ENCODE measurements at places on chromosomes 2 and 18. TPM values are rescaled to one million over a fixed set of nuclear protein-coding genes. Genes with fewer than 3 reads are reported as not detected.

- peaks cover 19% of the 10 kb centered on the region for H3K36me3 ChIP-seq
- H3K27me3 ChIP-seq, result no peaks in the 10 kb centered on the region
- no peaks in the 10 kb centered on the region for H3K4me1 ChIP-seq
- DNase-seq, result no peak
- H3K27ac ChIP-seq, result no peak overlapping the region
Observed at GRCh38 chr18:50928551-50928950, 39.3 kb upstream of the ELAC1 start.

DNA sequence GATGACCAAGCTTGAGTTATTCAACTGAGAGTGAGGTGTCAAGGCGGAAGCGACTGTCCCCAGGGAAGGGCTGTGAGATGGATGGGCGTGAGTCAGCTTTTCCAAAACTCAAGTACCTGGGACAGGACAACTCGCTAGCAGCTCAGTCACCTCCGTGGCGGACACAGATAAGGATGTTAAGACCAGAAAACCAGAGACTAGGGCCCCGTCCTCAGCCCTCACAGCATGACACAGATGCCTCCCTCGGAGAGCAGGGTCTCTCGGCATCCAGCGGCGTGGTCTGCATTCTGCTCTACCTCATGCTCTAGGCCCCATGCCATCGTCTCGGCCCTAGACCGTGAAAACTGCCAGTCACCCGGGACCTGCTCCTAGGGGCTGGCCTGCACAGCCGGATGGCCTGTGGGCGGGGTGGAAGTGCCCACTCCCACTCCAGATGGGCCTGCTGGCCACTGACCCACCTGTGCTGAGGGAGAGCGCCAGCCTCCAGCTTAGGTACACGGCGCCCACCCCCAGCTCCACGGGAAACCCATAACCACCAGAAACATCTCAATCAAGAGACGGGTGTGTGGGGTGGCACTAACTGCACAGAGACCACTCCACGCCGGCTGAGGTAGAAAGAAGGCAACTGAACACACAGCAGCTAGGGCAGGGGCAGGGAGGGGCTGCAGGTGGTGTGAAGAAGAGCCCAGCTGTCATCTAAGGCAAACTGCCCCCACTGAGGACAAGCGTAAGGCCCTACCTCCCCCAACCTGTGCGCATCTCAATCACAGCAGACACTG lies 39.8 kb downstream of the ANO7 start:
- H3K4me1 ChIP-seq, result no peaks in the 10 kb centered on the region
- no peak overlapping the region for H3K27ac ChIP-seq

DNA sequence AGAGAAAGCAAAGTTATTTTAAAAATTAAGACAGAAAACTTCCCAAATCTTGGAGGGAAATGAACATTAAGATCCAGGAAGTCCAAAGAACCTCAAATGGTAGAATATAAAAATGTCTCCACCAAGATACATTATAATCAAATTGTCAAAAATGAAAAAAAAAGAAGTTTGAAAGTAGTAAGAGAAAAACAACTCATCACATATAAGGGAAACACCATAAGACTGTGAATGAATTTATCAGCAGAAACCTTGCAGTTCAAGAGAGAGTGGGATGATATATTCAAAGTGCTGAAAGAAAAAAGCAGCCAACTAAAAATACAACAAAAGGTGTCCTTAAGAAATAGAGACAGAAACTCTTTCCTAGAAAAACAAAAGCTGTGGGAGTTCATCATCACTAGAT lies 73.0 kb downstream of the L3MBTL4 start:
- no peaks in the 10 kb centered on the region for H3K4me1 ChIP-seq
- H3K36me3 ChIP-seq, result no peaks in the 10 kb centered on the region
- DNase-seq, result no peak
- H3K27ac ChIP-seq, result no peak overlapping the region
- H3K4me3 ChIP-seq, result no peak overlapping the region

Gene AMER3
- total RNA-seq, result not detected

GRCh38 chr2:238569507-238570195 lies 142.9 kb downstream of the ASB1 start:
- no peaks in the 10 kb centered on the region for H3K4me1 ChIP-seq
- H3K36me3 ChIP-seq, result no peaks in the 10 kb centered on the region
- DNase-seq, result no peak
- no peaks in the 10 kb centered on the region for H3K27me3 ChIP-seq
- no peak overlapping the region for H3K27ac ChIP-seq
- H3K4me3 ChIP-seq, result no peak overlapping the region

- H3K27me3 ChIP-seq, result no peaks in the 10 kb centered on the region
- H3K4me3 ChIP-seq, result no peak overlapping the region
- peaks cover 15% of the 10 kb centered on the region for H3K4me1 ChIP-seq
- H3K36me3 ChIP-seq, result no peaks in the 10 kb centered on the region
- no peak for DNase-seq
Observed at GRCh38 chr2:61015976-61016375, 1.5 kb upstream of the PEX13 start.

- H3K27ac ChIP-seq, result no peak overlapping the region
- H3K4me3 ChIP-seq, result no peak overlapping the region
- no peaks in the 10 kb centered on the region for H3K36me3 ChIP-seq
- no peak for DNase-seq
- no peaks in the 10 kb centered on the region for H3K27me3 ChIP-seq
- no peaks in the 10 kb centered on the region for H3K4me1 ChIP-seq
Observed at GRCh38 chr2:239920693-239921365, 104.3 kb downstream of the NDUFA10 start.

DNA sequence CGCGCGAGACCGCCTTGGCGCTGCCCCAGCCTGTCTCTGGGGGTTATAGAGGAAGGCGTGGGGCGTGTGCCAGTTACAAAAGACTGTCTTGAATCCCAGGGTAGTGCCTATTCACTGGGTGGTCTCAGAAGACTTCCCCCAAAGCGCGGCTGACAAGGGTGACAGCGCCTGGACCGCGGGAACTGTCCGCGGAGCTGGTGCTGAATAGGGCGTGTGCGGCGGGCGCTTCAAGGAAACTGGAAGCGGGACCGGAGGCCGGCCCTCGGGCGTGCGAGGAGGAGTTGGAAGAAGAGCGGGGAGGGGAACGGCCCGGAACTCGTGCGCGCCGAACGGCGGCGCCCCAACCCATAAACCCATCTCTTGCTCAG lies 2.3 kb downstream of the EGR4 start:
- peak overlapping the region; percentile 30 for H3K4me3 ChIP-seq
- DNase-seq, result peak; percentile 47
- no peak overlapping the region for H3K27ac ChIP-seq

GRCh38 chr2:46847726-46848412 lies 67.7 kb downstream of the MCFD2 start:
- no peak for DNase-seq
- H3K27me3 ChIP-seq, result no peaks in the 10 kb centered on the region
- no peaks in the 10 kb centered on the region for H3K36me3 ChIP-seq
- no peaks in the 10 kb centered on the region for H3K4me1 ChIP-seq

Gene SPHKAP
- not detected for total RNA-seq

Gene LRP2
- 0.04 TPM for total RNA-seq

- no peak for DNase-seq
- H3K4me1 ChIP-seq, result no peaks in the 10 kb centered on the region
- H3K36me3 ChIP-seq, result no peaks in the 10 kb centered on the region
- H3K27me3 ChIP-seq, result no peaks in the 10 kb centered on the region
- no peak overlapping the region for H3K4me3 ChIP-seq
Observed at GRCh38 chr18:78721238-78721875, 258.3 kb upstream of the SALL3 start.

- no peaks in the 10 kb centered on the region for H3K27me3 ChIP-seq
- no peak overlapping the region for H3K27ac ChIP-seq
- no peak overlapping the region for H3K4me3 ChIP-seq
- H3K36me3 ChIP-seq, result no peaks in the 10 kb centered on the region
- H3K4me1 ChIP-seq, result no peaks in the 10 kb centered on the region
Observed at GRCh38 chr2:168633895-168634294, 168.5 kb upstream of the NOSTRIN start.

GRCh38 chr18:61209801-61210200 lies 123.4 kb upstream of the CDH20 start:
- H3K4me3 ChIP-seq, result no peak overlapping the region
- DNase-seq, result no peak
- H3K27ac ChIP-seq, result no peak overlapping the region
- no peaks in the 10 kb centered on the region for H3K36me3 ChIP-seq

Gene REG3G
- not detected for total RNA-seq

Gene KCNJ3
- total RNA-seq, result not detected

Gene ZBTB7C
- total RNA-seq, result not detected

- no peaks in the 10 kb centered on the region for H3K4me1 ChIP-seq
- H3K36me3 ChIP-seq, result no peaks in the 10 kb centered on the region
- DNase-seq, result no peak
- no peak overlapping the region for H3K4me3 ChIP-seq
- H3K27me3 ChIP-seq, result no peaks in the 10 kb centered on the region
Observed at GRCh38 chr18:6109743-6110142, 214.4 kb upstream of the TMEM200C start.

Gene KCNG3
- 0.07 TPM for total RNA-seq

GRCh38 chr2:197097578-197098366 lies 171.3 kb upstream of the PGAP1 start:
- H3K36me3 ChIP-seq, result peaks cover 46% of the 10 kb centered on the region
- no peak overlapping the region for H3K27ac ChIP-seq
- no peaks in the 10 kb centered on the region for H3K27me3 ChIP-seq

DNA sequence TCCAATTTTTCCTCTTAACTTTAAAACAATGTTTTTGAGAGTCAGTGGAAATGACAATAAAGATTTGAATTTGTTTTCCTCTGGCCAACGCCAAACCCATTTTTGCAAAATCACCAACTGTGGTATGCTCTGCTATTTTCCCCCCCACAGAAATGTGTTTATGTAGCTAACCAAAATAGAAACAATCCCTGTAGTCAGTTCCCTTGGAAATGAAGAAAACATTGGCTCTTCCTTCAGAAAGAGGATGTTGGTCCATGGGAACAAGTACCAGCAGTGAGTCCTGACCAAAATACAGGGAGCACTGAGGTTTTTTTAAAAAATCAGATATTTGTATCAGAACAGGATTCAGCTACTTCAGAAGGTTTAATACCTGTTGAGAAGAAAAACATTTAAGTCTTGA lies 65.3 kb downstream of the SLC40A1 start:
- no peaks in the 10 kb centered on the region for H3K27me3 ChIP-seq
- DNase-seq, result no peak
- H3K4me1 ChIP-seq, result no peaks in the 10 kb centered on the region
- H3K27ac ChIP-seq, result no peak overlapping the region

- no peak overlapping the region for H3K27ac ChIP-seq
- no peak overlapping the region for H3K4me3 ChIP-seq
- no peaks in the 10 kb centered on the region for H3K4me1 ChIP-seq
- H3K27me3 ChIP-seq, result peaks cover 10% of the 10 kb centered on the region
Observed at GRCh38 chr2:118121986-118122524, 33.8 kb downstream of the INSIG2 start.

- H3K27me3 ChIP-seq, result no peaks in the 10 kb centered on the region
- no peak overlapping the region for H3K4me3 ChIP-seq
- H3K27ac ChIP-seq, result no peak overlapping the region
- no peaks in the 10 kb centered on the region for H3K36me3 ChIP-seq
Observed at GRCh38 chr18:12645254-12645653, 12.7 kb downstream of the SPIRE1 start.

DNA sequence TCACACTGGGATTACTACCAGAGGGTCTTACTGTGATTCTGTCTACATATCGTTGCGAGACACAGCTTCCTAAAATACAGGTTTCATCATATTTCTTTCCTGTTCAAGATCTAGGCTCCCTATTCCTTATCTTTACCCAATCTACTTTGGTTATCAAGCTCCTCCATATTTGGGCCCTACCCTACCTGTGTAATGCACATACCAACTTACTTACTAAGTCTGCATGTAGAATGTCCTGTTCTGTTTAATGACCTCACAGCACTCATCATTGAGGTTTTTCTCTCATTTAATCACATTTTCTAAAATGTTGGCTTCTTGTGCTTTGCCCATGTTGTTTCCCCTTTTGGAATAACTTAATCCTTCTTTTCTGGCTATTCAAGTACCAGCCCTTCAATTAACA lies 551.1 kb downstream of the ZEB2 start:
- no peak overlapping the region for H3K27ac ChIP-seq
- DNase-seq, result no peak
- H3K27me3 ChIP-seq, result no peaks in the 10 kb centered on the region
- no peaks in the 10 kb centered on the region for H3K36me3 ChIP-seq
- H3K4me3 ChIP-seq, result no peak overlapping the region

- no peaks in the 10 kb centered on the region for H3K27me3 ChIP-seq
- no peaks in the 10 kb centered on the region for H3K36me3 ChIP-seq
- no peak overlapping the region for H3K27ac ChIP-seq
- no peaks in the 10 kb centered on the region for H3K4me1 ChIP-seq
- no peak overlapping the region for H3K4me3 ChIP-seq
Observed at GRCh38 chr2:128619471-128620325, 301.0 kb upstream of the HS6ST1 start.

Gene UBXN2A
- total RNA-seq, result 13.3 TPM

DNA sequence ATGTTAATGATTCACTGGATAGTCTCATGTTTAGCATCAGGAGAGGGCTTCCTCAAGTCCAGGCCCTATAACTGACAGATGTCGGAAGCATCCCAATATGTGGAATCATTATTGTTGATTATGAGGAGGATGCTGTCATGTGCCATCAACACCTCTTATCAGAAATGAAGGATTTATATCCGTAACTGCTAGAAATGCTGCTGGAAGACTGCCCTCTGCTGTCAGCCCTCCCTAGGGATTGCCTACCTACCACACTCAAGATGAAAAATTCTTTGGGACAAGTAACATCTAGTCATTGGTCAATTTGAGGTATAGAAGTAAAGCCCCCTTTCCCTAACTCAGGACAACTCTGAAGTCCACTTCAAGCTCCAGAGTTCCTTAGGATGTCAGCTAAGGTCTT lies 1166.5 kb upstream of the NXPH2 start:
- H3K27ac ChIP-seq, result no peak overlapping the region
- no peaks in the 10 kb centered on the region for H3K4me1 ChIP-seq
- no peaks in the 10 kb centered on the region for H3K27me3 ChIP-seq

DNA sequence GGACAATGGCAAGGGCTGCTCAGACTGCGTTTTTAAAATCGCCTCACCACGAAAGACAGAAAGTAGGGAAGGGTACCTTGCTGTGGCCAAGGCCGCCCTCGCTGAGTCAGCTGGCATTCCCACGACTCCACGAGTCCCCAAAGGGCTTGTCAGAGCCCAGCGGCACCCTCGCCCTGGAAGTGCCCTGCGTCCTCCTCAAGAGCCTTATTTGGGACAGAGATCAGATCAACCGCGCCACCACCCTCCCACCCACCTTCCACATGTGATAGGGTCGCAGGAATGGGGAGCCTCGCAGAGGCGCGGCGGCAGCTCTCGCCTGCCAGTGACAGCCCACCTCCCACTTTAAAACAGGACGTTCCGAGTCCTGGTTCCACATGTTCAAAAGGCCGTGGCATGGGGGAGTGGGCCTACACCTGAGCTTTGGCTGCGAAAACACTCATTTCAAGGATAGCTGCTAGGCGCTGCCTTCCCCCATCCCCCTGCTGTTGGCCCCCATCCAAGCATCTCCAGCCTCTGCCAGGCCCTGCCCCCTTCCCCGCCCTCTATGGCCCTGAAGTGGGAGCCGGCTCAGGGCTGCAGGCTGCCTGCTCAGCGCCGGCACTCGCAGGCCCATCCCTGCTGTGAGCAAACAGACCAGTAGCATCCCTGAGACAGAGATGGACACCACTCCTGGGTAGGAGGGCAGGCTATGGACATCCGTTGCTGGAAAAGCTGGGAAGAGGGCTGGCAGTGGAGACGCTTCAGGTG lies 38.1 kb upstream of the ARHGEF4 start:
- peak overlapping the region; percentile 92 for H3K4me3 ChIP-seq
- no peak for DNase-seq
- H3K36me3 ChIP-seq, result no peaks in the 10 kb centered on the region
- H3K4me1 ChIP-seq, result peaks cover 4% of the 10 kb centered on the region

Gene EVX2
- not detected for total RNA-seq

- H3K36me3 ChIP-seq, result no peaks in the 10 kb centered on the region
- DNase-seq, result no peak
- no peak overlapping the region for H3K4me3 ChIP-seq
- H3K27me3 ChIP-seq, result no peaks in the 10 kb centered on the region
- H3K4me1 ChIP-seq, result no peaks in the 10 kb centered on the region
Observed at GRCh38 chr2:163644238-163644637, 91.6 kb downstream of the FIGN start.

Data from CD8-positive, alpha-beta memory T cell (primary cell).